Tibial nerve (tissue), 4 donors: ENCODE measurements at places on chromosomes 16 and 17. TPM values are rescaled to one million over a fixed set of nuclear protein-coding genes. Genes with fewer than 3 reads are reported as not detected.

DNA sequence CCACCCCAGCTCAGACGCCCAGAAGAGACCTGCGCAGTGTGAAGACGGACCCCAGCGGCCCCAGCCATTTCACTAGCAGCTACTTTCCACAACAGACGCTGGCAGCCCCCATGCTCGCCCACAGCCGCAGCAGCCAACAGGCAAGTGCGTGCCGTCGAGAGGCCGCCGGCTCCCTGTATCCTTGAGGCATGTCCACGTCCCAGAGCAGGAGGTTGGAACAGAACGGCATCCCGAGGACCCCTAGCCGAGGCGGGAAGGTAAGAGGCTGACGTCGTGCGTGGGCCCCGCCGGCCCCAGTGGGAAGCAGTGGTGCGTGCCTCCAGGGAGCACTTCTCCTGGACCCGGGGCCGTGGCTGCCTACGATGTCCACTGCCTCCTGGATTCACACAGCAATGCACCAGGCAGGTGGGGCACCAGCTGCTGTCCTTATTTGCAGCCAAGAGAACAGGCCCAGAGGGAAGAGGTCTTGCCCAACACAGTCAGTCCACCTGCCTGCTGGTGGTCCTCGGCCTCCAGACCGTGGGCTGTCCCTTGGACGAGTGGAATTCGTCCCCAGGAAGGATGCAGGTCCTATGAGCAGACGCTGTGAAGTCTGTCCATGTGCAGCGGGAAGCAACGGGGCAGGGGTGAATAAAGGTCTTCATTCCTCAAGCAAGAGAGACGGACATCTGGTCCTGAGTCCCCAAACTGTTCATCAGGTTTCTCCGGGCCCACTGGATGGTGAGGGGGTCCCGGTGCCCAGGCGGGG lies 38.5 kb downstream of the SLC7A5 start:
- no peaks in the 10 kb centered on the region for H3K4me1 ChIP-seq
- H3K27me3 ChIP-seq = no peaks in the 10 kb centered on the region
- no peak for DNase-seq
- no peak overlapping the region for H3K27ac ChIP-seq
- H3K36me3 ChIP-seq = no peaks in the 10 kb centered on the region
- H3K4me3 ChIP-seq = no peak overlapping the region

- no peaks in the 10 kb centered on the region for H3K27me3 ChIP-seq
- no peak overlapping the region for H3K27ac ChIP-seq
- H3K4me1 ChIP-seq = no peaks in the 10 kb centered on the region
- no peak overlapping the region for H3K4me3 ChIP-seq
- DNase-seq = no peak
Measured at GRCh38 chr17:80981929-80982425, 9.7 kb upstream of the CHMP6 start.

DNA sequence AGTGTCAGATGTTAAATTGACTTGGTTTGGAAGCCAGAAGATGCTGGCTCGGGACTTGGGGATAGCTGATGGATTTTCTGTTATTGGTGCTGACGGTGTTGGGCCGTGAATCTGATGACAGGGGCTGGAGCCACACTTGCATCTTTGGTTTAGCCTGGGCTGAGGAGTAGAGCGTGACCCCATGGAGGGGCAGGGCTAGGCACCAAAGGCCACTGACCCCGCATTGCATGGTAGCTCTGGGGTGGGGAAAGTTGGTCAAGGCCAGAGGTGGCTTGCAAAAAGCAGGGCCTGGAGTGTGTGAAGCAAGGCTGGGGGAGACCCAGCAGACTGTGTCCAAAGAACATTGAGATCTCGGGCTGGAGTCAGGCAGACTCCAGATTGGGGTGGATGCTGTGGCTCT lies 25.3 kb downstream of the WSCD1 start:
- H3K27me3 ChIP-seq = no peaks in the 10 kb centered on the region
- no peaks in the 10 kb centered on the region for H3K36me3 ChIP-seq
- H3K4me1 ChIP-seq = no peaks in the 10 kb centered on the region
- no peak overlapping the region for H3K4me3 ChIP-seq
- DNase-seq = no peak

GRCh38 chr16:57704011-57704904 lies 9.7 kb downstream of the DRC7 start:
- DNase-seq = no peak
- H3K4me3 ChIP-seq = no peak overlapping the region
- H3K4me1 ChIP-seq = no peaks in the 10 kb centered on the region
- H3K27ac ChIP-seq = no peak overlapping the region
- no peaks in the 10 kb centered on the region for H3K27me3 ChIP-seq
- H3K36me3 ChIP-seq = no peaks in the 10 kb centered on the region

The BCL6B gene
- total RNA-seq = 2.5 TPM
